ENCODE measurements at places on chromosomes 11 and 22. TPM values are rescaled to one million over a fixed set of nuclear protein-coding genes. Genes with fewer than 3 reads are reported as not detected.

POLD3 gene
- 28.4 TPM for total RNA-seq

UBASH3B gene
- total RNA-seq = 178 TPM

NCR3LG1 gene
- 1.6 TPM for total RNA-seq

CTSW gene
- total RNA-seq = not detected

DNA sequence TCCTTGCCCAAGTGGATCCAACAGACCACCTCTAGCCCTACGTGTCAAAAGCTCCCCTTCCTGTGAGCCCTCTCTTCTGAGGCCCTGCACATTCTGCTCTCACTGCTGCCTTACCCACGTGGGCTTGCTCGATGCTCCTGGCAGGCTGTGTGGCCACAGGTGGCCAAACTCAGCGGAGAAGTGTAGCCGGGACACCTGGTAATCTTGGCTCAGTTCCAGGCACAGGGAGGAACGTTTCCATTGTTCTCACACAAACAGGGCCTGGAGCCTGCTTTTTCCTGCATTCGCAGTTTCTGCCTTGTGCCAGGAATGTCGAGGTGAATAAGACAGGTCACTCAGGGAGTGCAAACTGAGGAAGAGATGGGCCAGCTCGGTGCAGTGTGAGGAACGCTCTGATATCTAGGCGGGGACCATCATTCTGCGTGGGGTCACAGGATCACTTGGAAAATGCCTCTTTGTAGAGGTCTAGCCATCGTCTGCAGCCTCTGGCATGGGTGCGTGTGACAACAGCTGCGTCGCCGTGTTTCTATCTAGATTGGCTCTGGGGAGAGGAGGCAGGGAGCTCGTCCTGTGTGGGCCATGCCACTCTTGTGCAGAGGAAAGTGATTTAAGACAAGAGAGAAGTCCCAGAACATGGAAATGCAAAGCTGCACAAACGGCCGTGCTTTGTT lies 127.6 kb upstream of the PARVA start:
- no peak for DNase-seq

- DNase-seq = no peak
These were observed 23.0 kb downstream of the CRKL start for GRCh38 chr22:20940186-20940651.

GRCh38 chr22:46984751-46985506 lies 222.5 kb downstream of the TBC1D22A start:
- DNase-seq = peak; percentile 76

GRCh38 chr11:44731685-44732430 lies 5.1 kb downstream of the TSPAN18 start:
- DNase-seq = no peak

DNA sequence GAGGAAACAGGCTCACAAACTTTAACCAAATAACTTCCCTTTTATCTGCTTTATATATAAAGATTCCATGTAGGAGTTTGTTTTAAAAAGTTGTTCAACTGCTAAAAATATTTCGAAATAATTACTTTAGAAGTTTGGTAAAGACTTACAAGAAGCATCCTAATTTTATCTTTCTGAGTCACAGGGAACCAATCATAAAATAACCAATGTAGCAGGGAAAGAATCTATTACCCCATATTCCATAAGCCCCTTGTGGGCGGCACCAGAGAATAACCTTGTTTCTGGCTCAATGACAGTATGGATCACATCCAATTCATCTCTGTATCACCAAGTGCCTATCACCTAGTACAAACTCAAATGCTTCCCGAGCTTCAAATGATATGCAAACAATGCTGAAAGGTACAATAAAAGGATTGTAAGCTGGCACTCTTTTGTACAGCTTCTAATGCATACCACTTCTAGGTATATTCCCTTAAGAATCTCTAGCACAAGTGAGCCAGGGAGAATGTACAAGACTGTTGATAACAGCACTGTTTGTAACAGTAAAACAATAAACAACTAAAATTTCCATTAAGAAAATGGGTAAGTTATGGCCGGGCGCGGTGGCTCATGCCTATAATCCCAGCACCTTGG lies 158.4 kb downstream of the ATG16L2 start:
- peak; percentile 48 for DNase-seq

- DNase-seq = no peak
These were observed 25.7 kb downstream of the ARHGAP1 start for GRCh38 chr11:46674463-46675287.

GRCh38 chr11:27166130-27166529 lies 125.5 kb downstream of the BBOX1 start:
- DNase-seq = no peak
